AG04450 (cell line): ENCODE measurements at places on chromosomes 5 and 9.

DNA sequence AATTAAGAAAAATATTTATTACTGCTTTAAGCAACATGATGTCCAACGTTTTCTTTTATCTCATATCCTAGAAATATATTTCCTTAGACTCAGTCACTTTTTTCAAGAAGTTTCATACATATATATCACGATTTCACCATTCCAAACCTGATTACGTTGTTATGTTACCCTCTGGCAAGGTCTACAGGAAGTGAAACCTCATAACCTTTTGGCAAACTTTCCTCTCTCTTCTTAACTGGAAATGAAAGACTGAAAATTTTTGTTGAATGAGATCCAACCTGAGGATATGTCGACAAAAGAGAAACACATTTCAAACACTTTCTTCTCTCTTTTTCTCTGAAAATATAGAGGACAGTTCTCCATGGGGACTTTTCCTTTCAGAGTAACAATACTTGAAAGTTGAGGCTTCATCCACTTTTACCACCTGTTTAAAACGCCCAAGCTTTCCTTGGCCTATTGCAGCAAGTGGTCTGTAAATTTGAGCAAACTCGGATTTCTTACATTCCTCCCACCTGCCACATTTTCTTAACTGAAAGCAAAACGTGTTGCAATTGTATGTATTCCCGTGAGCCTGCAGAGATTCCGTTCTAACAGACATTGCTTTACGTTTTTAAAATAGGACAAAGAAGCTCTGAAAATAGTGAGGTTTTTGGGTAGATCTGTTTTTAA, 298.1 kb downstream of the CETN3 start:
- no peak for DNase-seq

DNA sequence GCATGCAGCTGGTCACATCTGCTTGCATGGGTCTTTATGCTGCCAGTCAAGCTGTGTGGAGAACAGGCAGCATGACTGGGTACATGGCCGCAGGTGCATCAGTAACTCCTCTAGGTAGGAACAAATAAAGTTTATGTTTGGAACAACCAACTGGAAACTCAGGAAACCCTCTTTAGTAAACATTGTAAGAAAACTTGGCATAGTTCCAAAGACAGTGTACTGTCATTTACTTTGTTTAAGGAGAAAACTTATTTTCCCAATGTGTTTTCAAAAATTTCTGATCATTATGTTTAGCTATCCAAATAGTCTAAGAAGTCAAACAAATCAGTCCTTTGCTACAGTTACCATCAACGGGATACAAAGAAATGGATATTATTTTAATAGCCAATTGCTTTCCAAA, 386.0 kb downstream of the CHSY3 start:
- DNase-seq = no peak

DNA sequence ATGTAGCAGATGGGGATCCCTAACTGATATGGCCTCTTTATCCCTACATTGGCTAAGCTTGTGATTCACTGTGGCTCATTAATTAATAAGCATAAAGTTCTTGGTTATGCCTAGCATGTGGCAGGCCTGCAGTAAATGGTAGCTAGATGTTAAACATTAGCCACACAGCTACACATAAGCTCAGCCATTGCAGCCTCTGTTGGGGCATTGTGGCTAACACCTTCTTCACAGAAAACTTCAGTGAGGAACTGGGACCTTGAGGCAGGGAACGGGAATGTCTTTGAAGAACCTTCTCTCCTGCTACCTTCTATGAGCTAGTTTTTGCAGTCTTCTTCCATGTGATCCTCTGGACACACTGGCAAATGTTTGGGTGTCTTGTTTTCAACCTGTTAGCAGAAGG, 338.2 kb downstream of the NTRK2 start:
- no peak for DNase-seq

DNA sequence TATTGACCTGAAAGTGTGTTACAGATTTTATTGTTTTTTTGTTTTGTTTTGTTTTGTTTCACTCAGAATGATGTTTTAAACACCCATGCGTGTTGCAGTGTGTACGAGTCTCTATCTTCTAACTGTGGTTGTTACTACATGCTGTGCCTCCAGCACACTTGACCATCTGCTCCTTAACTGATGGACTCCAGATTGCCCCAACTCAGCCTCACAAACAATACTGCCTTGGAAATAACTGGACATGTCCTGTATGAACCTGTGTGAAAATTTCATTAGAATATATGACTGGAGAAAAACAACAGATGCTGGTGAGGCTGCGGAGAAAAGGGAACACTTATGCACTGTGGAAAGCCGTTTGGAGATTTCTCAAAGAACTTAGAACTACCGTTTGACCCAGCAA, 68.7 kb upstream of the HAND1 start:
- no peak for DNase-seq

- DNase-seq = no peak
These were observed at the start of the genes SURF1 and SURF2 for GRCh38 chr9:133356391-133357091. TSS of gene SURF1 (minus strand) at chr9:133356487. CDS start at chr9:133356453, 34 bp downstream. TSS of gene SURF2 (plus strand) at chr9:133356550. CDS start at chr9:133356593, 43 bp downstream.

GRCh38 chr9:124447297-124447661, 3.0 kb upstream of the ADGRD2 start:
- no peak for DNase-seq

DNA sequence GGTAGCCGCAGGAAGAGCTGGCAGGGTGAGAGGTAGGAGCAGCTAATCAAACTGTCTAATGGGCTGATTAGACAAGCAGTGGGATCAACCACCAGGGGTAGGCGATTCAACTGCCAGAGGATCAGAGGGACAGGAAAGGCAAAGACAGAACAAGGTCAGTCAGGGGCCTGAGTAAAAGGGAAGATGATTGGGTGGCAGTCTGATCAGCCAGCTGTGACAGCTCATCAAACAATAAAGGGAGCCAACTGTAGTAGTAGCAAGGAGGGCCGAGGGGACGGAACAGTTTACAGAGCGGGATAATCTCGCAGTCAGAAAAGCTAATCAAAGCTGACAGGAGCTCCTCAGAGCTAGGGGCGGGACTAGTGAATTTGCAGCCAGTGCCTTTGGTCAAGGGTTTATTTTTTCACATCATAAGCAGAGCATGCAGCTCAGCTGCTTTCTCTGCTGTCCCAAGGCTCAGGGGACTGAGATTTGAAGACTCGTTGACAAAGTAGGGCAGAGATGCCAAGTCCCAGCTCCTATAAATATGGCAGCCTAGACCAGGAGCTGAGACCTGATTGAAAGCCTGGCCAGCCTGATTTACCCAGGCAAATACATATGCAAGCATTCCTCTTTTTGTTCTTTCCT, 418.2 kb downstream of the GABRG2 start:
- no peak for DNase-seq

DNA sequence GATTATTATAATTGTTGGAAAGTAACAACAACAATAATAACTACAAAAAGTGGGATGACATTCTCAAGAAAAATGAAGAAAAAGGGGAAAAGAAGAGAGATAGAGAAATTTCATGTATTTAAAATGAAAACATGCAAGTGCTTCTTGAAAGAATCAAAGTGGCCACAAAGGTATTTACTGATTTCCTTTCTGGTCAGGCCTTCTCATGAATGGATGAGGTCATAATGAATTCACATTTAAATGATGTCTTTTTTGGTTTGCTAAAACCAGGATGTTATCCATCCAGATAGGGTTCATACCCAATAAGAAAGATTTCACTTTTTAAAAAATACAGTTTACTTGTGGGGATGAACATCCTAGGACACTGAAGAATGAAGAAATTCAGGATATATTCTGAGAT, 446.4 kb upstream of the PTGER4 start:
- DNase-seq = no peak

GRCh38 chr5:90017239-90017638, 392.3 kb downstream of the CETN3 start:
- no peak for DNase-seq

DNA sequence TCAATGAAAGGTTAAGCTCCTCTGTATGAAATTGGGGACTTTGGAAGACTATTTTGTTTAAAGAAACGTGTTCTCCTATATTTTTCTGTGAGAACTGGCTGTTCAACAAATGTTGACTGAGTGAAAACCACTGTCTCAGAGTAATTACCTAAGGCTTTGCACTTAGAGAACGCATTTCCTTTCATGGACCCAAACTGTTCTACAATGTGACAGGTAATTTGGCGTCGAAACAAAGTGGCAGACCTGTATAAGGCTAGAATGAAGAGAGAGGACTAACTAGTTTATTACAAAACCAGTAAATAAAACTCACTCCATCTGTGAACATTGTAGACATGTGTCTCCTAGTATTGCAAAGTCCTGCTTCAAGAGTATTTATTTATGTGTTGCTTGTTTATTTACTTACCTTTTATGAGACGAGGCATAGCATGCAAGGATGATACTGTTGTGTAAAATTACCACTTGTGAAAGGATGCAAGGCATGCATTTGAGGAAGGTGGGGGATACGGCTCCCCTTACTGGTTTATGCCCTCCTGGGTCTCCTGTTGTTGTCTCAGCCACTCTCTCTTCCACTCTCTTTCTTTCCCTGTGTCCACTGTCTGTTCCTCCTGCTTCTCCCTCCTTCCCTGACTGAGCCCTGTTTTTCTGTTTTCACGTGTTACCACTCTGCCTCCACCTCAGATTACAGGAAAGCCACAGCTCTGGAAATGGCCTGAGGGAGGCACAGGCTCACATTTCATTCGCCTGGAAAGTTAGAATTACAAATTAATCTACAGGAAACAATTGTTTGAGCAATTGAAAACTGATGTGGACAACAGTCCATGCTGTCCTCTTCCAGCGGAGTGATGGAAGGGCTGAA, 444.0 kb upstream of the ZNF608 start:
- DNase-seq = no peak

- DNase-seq = no peak
These were observed 19.5 kb downstream of the PCDHGC5 start for GRCh38 chr5:141508440-141508797.

DNA sequence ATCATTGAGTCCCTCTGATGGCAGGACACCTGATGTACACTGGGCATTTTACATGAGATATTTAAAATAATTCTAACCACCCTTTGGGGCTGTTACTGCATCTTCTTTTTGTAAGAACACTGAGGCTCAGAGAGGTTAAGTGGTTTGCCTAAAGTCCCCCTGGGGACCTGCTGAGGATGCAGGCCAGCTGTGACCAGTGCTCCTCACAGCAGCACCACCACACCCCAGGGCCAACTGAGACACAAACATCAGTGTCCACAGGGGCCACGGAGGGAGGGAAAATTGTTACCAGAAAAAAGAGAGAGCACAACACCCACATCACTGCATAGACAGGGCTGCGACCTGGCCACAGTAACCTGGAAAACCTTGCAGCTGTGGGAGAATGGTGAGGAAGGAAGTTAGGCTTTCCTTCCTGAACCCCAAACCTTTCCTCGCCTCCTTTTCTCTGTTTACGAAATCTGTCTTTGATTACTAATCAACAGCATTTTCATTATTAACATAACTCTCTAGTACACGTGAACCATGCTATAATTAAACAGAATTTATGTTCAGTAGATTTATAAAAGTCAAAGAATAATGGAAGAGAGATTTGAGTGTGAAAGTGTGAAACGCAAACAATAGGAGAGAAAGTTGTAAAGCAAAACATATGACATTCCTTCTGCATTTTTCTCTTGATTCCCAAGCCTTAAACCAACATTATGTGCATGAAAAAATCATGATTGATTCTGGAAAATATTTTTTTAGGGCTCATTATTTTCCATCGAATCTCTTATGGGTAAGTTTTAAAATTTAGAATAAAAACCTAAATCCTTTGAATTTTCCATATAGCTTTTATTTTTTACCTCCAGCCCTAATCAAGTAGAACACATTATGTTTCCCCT, 228.1 kb upstream of the DAPK1 start:
- no peak for DNase-seq

DNA sequence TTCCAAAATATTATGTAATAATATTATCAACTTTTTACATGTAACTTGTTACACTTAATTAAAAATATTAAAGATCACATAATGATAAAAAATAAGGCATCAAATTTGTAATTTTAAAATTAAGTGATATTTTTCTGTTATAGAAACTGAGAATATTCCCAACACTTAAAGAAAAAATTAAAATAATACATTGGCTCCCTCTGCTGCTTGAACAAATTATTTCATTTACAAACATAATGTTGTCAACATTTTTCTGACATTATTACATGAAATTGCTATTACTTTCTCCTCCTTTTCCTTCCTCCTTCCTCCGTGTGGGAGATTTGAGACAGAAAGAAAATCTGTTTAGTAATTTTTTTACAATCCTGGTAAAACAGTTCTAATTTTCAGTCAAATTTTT, 42.3 kb downstream of the RNF180 start:
- DNase-seq = no peak

GRCh38 chr5:148866024-148866423, 39.6 kb downstream of the ADRB2 start:
- DNase-seq = no peak

DNA sequence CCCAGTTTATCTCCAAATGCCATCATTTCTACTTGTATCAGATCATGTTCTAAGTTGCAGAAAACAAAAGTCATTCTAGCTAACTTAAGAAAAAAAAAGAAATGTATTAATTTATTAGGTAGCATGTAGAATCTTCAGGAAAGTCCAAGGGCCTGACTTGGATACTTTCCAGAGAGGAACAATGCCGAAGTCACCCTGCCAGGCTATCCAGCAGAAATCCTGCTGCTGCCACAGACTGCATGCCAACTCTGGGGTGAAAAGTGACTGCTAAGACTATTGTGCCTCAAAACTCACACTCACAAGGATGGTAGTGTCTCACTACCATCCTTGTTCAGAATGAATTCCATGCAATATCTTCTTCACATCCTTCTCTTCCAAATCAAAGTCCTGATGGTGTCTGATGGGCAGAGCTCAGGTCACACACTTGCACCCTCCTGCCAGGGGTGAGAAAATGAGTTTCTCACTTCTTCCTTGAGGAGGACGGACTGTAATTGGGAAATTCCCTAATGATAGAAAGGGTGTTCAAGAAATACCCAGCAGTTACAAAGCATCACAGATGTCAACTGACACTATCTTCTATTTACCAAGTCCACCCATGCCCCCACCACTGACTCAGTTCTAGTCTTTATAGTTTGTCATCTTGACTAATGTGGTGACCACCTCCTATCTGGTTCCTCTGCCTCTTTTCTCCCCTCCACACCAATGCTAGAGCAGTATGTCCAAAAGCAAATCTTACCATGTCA, 279.4 kb downstream of the CWC27 start:
- DNase-seq = no peak

GRCh38 chr5:6185574-6185973, 192.8 kb downstream of the MED10 start:
- no peak for DNase-seq

DNA sequence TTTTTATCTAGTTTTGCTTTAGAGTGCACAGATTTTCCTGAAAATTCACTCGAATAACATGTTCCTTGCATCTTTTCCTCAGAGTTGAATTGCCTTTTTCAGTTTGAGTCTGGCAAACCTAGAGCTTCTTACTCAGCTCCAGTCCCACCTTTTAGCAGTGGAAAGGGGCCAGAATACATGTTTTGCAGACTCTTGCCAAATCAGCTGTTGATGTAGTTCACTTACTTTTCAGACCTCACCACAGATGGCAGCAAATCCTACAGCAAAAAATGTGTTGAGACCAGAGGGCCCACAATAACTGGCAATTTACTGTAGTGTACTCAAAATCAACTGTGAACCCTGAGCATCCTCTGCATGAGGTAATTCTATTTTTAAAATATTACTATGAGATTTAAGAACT, 545.2 kb upstream of the ACO1 start:
- DNase-seq = no peak

DNA sequence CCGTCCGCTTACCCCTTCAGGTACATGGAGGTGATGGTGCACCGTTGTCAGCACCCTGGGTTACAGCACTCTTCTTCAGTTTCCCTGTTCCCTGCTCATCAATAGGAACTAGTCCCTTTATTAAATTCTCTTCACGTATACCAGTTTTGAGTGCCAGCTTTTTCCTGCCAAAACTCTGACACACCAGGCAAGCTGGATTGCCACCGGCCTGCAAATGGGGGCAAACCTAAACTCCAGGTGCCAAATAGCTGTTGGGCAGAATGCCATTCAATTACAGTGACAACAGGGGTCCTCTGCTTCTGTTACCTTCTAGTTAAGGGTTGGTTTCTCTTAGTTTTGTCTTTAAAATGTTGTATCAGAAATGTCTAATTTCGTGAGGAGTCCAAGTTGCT, 400.4 kb downstream of the OSTF1 start:
- DNase-seq = no peak
